ENCODE measurements at places on chromosomes 16 and 17. TPM values are rescaled to one million over a fixed set of nuclear protein-coding genes. Genes with fewer than 3 reads are reported as not detected.

ACSM2A gene
- not detected for total RNA-seq

CNGB1 gene
- not detected for total RNA-seq

CD300LB gene
- 44.3 TPM for total RNA-seq

LHX1 gene
- not detected for total RNA-seq

CCL22 gene
- total RNA-seq = not detected

FN3KRP gene
- 7.2 TPM for total RNA-seq

SCIMP gene
- total RNA-seq = 5.5 TPM

ZMYND15 gene
- 1.3 TPM for total RNA-seq

DLG4 gene
- total RNA-seq = 9.0 TPM

PDILT gene
- total RNA-seq = not detected

GRAP gene
- total RNA-seq = 13.5 TPM

NGFR gene
- 0.21 TPM for total RNA-seq

All from mononuclear cell (primary cell).